Thoracic aorta (tissue), 2 donors: ENCODE measurements at places on chromosomes 12 and 14. TPM values are rescaled to one million over a fixed set of nuclear protein-coding genes. Genes with fewer than 3 reads are reported as not detected.

The MOAP1 gene
- total RNA-seq: 28.6 TPM

The CLEC4E gene
- total RNA-seq: 5.6 TPM

DNA sequence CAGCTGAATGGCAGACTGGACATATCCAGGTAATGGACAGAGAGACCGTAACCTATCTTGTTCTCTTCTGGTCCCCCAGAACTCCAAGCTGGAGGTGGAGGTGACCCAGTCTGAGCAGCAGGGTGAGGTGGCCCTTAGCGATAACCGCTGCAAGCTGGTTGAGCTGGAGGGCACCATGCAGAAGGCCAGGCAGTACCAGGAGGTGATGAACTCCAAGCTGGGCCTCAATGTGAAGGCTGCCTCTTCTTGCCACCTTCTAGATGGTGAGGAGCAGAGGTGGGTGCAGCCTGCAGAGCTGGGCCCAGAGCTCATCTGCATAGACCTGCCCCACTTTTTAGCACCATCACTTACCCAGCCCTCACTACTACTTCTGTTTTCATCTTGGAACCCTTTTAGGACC lies 7.2 kb upstream of the KRT86 start:
- H3K36me3 ChIP-seq: no peaks in the 10 kb centered on the region
- DNase-seq: no peak
- H3K4me1 ChIP-seq: no peaks in the 10 kb centered on the region
- no peak overlapping the region for H3K4me3 ChIP-seq
- H3K27ac ChIP-seq: no peak overlapping the region

- no peak for DNase-seq
- H3K36me3 ChIP-seq: no peaks in the 10 kb centered on the region
- no peaks in the 10 kb centered on the region for H3K4me1 ChIP-seq
- H3K27ac ChIP-seq: no peak overlapping the region
- no peak overlapping the region for H3K4me3 ChIP-seq
Observed at GRCh38 chr14:52299692-52300278, 14.3 kb upstream of the PTGER2 start.

DNA sequence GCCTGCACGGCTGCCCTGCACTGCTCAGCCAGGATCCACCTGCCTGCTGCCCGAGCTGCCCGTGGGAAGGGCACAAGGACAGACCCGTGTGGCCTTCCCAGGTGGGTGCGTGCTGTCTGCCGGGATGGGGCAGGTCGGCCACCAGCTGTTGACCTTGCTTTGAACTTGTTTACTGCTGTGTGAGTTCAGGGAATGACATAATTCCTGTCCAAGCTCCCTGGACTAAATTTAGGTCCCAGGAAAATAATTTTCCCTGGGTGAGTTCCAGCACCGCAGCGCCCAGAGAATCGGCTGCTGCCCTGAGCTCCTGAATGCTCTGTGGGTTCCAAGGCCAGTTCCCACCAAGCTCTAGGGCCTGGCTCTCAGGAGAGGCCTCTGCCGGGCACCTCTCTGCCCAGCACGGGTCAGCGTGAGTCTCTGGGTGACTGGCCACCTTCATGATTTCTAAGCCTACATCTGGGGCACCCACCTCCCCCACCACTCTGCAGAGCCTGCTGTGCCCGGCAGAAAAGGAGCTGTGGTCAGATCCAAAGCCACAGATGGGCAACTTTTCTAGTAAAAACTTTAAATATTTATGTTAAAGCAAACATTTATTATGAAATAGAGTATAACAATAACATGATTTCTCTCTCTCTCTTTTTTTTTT lies 27.2 kb upstream of the MLXIP start:
- H3K36me3 ChIP-seq: peaks cover 20% of the 10 kb centered on the region
- H3K27ac ChIP-seq: peak overlapping the region; percentile 75
- peak overlapping the region; percentile 16 for H3K4me3 ChIP-seq
- H3K4me1 ChIP-seq: peaks cover 6% of the 10 kb centered on the region
